ENCODE measurements at places on chromosomes 2 and 18.

DNA sequence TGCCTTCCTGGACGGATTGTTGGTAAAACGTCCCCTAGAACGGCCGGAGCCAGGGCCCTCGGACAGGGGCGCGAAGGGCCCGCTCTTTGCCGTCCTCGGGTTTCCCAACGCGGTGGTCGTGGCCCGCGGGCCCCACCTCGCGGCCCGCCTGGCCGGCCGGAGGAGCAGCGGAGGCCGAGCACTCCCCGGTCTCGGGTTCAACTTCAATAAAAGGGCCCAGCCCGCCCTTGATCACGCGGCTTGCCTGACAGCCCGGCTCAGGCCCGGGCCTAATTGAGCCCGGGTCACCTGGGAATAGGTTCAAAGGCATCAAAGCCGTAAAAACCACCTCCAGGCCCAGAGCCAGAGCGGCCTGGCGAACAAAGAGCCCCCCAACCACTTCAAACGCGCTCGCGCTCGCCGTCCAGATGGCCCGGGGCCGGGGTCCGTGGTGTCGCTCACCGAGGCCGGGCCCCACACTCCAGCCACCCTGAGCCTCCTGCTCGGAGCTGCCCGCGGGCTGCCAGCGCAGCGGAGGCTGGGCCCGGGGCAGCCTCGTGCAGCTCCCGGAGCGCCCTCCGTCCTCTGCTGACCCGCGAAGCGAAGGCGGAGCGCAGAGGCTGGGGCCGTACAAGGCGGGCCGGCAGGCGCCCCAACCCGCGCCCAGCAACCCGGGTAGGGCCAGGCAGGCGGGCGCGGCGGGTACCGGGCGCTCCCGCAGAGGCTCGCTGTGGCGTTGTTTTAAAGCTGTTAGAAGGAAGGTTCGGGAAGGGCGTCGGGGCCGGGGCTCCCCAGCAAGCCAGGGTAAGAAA is 1.1 kb upstream of the TWIST2 start:
- peaks cover 1% of the 10 kb centered on the region for H3K4me1 ChIP-seq
- H3K4me3 ChIP-seq, result no peak overlapping the region
- no peak overlapping the region for H3K27ac ChIP-seq
- no peaks in the 10 kb centered on the region for H3K36me3 ChIP-seq

DNA sequence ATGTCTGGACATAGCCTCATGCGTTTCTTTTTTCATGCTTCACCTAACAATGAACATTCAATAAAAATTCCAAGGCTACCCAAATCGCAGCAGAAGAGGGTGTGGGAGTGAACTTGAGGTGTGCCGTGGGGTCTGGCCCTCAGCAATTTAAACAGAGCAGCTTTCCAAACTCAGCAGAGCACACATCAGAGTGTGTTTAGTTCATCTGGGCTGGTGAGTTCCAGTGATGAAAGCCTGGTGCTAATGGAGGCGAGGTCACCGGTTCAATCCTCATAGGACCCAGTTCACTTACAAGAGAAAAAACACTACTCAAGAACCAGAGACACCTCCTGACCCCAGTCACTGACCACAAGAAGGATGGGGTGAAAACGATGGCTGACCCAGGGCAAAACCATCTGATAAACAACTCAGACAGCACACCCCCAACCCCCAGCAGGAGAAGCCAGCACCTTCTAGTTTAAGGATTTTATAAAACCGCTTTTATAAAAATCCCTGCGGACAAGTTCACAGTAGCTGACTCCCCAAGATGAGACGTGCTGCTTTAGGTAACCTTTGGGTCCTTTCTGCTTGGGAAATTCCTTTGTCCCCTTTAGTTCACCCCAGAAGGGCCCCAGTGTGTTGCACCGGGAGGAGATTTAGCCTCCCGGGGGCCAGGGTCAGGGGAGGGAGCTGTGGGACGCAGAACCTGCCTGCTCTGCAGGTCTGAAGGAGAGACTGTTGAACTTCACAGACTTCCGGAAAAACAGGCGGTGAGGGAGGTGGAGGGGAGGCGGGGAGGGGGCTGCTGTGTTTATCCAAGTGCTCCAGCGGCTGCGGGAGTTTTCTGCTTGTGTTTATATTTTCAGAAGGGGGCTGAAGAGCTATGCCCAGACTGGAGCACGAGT is 152.7 kb upstream of the SOX11 start:
- no peak for DNase-seq
- no peak overlapping the region for H3K27ac ChIP-seq
- no peaks in the 10 kb centered on the region for H3K36me3 ChIP-seq
- H3K4me1 ChIP-seq, result no peaks in the 10 kb centered on the region
- no peaks in the 10 kb centered on the region for H3K27me3 ChIP-seq

- H3K4me1 ChIP-seq, result peaks cover 9% of the 10 kb centered on the region
- DNase-seq, result no peak
- no peaks in the 10 kb centered on the region for H3K36me3 ChIP-seq
- H3K27me3 ChIP-seq, result no peaks in the 10 kb centered on the region
- H3K27ac ChIP-seq, result peak overlapping the region; percentile 48
- no peak overlapping the region for H3K4me3 ChIP-seq
Measured at GRCh38 chr2:181421131-181421458, 36.1 kb upstream of the ITGA4 start.

DNA sequence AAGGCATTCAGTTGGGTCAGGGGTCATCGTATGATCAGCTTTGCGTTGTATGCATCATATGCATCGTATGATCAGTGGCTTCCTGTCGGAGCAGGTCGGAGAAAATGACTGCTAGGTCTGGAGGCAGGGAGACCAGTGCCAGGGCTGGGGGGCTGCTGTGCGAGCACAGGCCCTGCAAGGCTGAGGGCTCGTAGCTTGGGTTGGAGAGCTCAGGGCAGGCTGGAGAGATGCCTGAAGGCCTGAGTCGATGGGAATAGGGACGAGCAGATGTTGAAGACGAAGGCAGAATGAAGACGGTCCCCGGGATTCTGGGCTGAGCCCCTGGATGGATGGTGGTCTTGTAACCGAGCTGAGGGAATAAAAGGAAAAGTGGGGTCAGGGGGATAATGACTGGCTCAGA is 25.3 kb upstream of the ACKR3 start:
- peaks cover 98% of the 10 kb centered on the region for H3K4me1 ChIP-seq
- H3K27me3 ChIP-seq, result no peaks in the 10 kb centered on the region
- peak overlapping the region; percentile 54 for H3K4me3 ChIP-seq
- H3K36me3 ChIP-seq, result peaks cover 32% of the 10 kb centered on the region
- no peak for DNase-seq

- peaks cover 3% of the 10 kb centered on the region for H3K27me3 ChIP-seq
- no peak for DNase-seq
- no peaks in the 10 kb centered on the region for H3K36me3 ChIP-seq
- no peaks in the 10 kb centered on the region for H3K4me1 ChIP-seq
- H3K4me3 ChIP-seq, result no peak overlapping the region
Measured at GRCh38 chr2:175233135-175233719, 51.7 kb upstream of the ATP5MC3 start.

DNA sequence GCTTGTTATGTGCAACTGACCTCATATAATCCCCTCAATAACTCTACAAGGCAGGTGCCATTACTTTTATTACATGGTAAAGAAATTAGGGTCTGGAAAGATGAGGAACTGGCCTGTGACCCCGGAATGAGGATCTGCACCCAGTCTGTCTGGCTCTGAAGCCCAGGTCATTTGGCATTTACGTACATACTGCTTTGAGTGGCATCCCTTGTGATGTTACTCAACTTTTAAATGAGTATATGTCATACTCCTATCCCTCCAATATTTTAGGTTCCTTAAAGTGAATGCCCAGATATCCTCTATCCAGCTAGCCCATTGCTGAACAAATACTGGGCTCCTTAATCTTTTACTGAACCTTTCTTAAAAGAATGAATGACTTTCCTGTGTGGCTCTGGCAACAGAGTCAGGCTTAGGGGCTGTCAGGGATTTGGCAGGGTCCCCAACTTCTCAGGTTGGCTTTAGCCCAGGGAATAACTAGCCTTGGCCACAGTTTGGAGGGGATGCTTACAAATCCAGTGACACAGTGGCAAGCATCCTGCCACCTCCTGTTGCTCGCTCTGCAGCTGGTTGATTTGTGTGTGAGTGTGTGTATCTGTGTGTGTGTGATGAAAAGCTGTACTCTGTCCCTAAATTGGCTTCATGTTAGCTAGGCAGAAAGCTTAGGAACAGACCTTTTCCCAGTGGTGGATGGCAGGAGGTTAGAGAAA is 3.4 kb upstream of the CXCR4 start:
- no peak for DNase-seq
- no peak overlapping the region for H3K27ac ChIP-seq
- H3K4me1 ChIP-seq, result peaks cover 52% of the 10 kb centered on the region
